Activated CD4-positive, alpha-beta T cell treated with anti-CD3 and anti-CD28 coated beads for 36 hours (primary cell): ENCODE measurements at places on chromosomes 2 and 18.

GRCh38 chr18:75474332-75474731 is 46.8 kb upstream of the SMIM21 start:
- no peak for DNase-seq

DNA sequence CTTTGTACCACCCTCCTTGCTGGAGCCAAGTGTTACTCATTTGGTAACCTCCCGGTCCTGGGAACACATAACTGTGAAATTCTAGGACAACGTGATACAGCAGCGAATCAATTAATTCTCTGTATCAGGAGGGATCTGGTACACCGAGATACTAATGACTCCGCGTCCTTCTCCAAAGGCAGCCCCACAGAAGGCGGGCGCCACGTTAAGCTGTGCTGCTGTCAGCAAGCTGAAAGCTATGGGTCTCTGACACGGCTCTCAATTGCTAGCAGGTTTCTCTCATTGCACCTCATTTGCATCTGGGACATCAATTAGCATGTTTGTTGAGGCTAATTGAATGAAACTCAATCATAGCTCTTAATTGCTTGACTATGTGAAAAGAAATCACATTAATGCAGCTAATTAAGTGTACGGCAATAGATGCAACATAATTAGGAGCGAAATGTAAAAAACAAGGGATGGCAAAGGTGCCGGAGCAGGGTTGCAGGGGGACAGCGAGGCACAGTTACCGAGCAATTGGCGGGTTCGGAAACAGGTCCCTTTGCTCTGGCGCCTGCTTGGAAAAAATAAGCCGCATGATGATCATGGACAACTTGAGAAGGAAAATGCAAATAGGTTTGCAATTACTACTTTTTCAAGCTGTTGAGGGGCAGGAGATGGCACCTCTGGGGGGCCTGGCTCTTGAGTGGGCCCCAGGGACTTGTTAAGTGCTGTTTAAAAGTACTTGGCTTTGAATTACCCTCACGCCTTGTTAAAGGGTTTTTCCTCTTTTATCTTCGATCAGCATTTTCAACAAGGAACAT is 264.2 kb downstream of the GBX2 start:
- no peak for DNase-seq

DNA sequence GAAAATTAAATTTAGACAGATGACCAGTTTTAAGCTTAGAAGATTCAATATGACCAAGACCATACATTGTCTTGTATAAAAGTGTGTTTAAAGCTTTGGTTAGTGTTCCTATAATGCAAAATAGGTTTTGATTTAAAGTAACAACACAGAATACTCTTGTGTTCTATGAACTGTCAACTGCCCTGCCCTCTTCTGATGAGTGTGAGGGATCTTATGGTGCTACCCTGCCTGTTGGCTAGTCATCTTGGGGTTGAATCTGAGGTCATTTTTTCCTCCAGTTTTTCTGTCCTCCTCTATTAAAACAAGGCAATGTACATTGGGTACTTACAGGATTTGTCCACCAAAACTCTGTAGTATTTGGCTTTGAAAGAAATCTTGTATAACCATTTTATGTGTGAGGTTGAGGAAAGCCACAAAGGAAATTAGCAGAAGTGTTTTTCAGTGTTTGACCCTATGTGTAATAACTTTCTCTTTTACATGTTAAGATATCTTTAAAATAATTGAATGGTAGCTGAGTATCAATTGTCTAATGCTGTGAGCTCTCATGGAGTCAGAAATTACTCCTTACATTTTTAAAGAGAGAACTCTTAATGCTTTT is 129.1 kb downstream of the SPTBN1 start:
- no peak for DNase-seq

DNA sequence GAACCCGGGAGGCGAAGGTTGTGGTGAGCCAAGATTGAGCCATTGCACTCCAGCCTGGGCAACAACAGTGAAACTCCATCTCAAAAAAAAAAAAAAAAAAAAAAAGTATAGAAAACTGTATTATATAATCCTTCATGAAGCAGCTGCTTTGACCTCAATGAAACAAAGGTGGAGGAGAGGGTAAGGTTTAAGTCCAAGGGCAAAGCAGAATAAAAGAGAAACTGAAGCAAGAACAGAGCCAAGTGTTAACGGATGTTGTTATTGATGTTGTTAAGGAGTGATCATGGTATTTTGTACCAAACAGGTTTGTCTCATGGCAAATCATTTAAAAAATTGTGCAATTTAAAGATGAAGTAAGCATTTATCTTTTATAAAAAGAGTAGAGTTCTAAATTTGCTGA is 7.4 kb downstream of the RAPH1 start:
- DNase-seq: no peak

DNA sequence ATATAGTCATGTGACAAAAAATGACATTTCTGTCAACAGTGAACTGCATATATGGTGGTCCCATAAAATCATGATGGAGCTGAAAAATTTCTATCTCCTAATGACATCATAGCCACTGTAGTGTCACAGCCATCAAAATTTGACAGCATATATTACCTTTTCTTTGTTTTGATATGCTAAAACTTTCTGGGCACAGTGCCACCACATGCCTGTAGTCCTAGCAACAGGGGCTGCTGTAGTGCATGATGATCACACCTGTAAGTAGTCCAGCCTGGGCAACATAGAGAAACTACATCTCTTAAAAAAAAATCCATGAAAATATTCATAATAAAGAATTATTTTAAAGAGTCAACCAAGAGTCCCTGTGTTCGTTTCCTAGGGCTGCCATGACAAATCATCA is 155.5 kb upstream of the SERTAD2 start:
- no peak for DNase-seq

GRCh38 chr2:152420936-152421335 is 86.0 kb downstream of the FMNL2 start:
- DNase-seq: no peak

GRCh38 chr2:45055162-45055605 is 45.9 kb upstream of the SIX2 start:
- DNase-seq: no peak

DNA sequence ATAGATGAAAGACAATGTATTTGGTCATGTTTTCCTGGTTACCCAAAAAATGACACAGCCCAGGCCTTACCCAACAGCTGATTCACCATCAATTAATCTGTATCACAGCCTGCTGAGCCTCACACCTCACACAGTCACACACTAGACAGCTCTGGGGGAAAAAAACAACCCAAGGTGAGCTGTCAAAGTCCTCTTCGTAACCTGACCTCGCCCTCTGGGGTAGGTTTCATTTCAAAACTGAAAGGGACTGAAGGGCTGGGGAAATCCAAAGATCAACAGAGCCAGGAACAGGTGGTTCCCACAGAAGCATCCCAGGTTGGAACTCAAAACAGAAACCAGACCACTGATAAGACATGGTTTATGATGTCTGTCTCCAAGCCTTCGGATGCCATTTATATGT is 18.2 kb upstream of the PCBP1 start:
- DNase-seq: peak; percentile 84

- DNase-seq: no peak
Measured at GRCh38 chr18:70931942-70932814, 643.3 kb downstream of the SOCS6 start.

GRCh38 chr2:238004077-238004830 is 37.4 kb downstream of the UBE2F start:
- no peak for DNase-seq

DNA sequence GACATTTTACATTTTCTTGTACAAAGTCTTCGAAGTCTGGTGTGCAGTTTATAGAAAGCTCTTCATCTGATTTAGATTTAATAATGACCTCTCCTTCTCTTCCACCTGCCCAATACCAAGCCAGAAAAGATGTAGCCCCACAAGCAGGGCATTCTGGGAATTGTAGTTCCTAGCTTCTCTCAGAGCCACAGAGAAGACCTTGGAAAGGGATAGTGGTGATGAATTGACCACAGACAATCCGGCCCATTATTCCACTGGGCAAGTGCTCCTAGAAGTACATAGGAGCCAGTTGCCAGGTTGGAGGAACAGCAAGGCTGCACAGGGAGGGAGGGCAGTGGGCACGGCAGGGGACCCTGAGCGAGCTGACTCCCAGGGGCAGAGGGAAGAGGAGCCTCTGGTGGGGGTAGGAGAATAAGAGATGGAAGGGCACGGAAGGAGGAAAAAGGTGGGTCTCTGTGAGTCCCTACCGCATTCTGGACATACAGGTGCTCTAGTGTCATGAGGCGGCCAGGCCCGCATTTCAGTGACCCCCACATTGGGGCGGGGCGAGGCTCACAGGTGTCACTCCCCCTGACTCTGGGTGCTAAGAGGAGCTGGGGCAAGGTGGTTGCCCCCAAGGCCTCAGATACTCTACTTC is 152.5 kb upstream of the HAAO start:
- no peak for DNase-seq

GRCh38 chr2:191991442-191991841 is 144.6 kb upstream of the CAVIN2 start:
- DNase-seq: no peak

- DNase-seq: no peak
Measured at GRCh38 chr18:525036-525797, 24.7 kb upstream of the COLEC12 start.
